Activated naive CD8-positive, alpha-beta T cell treated with anti-CD3 and anti-CD28 coated beads, Interleukin-2, amount 10 ng/mL, durations not matched to agents 7 days and 5 days (primary cell): ENCODE measurements at places on chromosomes 16 and 17.

DNA sequence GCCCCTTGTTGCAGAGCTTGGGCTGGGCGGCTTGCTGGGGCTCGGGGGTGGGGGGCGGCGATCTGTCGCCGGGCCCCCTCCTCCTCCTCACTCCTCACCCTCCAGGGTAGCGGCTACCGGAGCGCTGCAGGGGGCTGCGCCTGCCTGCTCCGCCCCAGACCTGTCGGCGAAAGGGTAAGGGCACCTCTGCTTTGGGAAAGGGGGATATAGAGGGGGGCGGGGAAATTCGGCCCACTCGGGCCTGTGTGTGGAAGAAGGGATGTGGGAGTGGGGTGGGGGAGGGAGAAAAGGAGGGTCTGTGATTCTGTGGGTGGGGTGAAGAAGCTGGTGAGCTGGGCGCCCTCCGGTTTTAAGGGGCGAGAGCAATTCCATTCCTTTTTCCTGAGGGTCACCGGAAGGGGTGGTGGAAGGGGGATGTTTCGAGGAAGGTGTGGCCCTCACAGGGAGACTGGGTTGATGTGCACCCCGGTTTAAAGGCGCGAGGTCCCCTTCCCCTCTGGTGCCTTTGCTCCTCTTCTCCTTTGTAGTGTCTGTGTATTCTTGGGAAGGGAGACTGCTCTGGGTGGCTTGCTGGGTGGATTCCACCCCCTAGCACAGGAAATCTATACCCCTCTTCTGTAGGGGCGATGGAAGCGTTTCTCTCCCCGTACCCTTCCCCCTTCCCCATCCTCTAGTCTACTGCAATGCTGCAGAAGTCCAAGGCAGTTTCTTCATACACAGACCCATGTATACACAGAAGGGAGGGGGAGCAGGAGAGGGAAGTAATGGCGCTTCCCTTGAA, 878 bp downstream of the TAOK1 start:
- peak; percentile 36 for DNase-seq

DNA sequence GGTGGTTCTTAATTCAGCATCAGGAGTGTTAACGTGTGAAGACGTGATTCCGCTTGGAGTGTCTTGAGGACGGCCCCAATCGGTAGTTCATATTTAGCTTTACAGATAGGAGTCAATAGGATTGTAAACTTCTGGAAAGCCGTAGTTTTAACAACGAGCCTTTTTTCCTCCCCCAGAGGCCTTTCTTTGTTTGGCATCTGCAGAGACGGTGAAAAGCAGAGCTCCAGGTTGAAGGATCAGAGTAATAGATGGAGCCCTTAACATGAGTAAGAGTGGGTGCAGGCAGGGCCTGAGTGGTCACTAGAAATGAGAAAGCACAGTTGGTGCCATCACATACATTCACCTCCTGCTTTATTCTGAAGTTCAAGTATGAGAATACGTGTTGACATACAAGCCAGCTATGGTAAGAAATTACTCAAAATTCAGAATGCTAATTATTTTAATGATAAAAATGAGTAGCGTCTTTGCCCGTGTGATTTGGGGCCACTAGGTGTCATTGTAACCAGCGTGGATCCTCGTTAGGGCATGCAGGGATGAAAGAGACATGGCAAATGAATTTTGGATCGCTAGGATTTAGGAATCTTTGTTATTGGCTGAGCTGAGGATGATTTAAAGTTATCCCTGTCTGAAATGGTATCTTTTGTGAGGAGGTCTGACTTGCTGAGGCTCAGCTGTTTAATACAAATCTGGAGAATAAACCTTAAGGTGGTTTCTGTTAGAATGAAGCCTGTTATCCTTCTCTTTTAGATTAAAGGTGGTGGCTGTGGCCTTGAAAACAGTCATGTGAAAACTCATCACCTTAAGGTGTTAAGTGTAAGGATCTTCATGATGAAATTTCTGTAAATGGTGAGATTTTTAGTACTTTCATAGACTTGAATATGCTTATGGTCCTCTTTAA, 18.6 kb downstream of the PRCD start:
- no peak for DNase-seq

- DNase-seq = peak; percentile 97
These were observed at the start of gene HEATR3 for GRCh38 chr16:50065624-50066481. Gene HEATR3 (plus strand): TSS chr16:50065970. CDS start chr16:50066132, 162 bp downstream.

DNA sequence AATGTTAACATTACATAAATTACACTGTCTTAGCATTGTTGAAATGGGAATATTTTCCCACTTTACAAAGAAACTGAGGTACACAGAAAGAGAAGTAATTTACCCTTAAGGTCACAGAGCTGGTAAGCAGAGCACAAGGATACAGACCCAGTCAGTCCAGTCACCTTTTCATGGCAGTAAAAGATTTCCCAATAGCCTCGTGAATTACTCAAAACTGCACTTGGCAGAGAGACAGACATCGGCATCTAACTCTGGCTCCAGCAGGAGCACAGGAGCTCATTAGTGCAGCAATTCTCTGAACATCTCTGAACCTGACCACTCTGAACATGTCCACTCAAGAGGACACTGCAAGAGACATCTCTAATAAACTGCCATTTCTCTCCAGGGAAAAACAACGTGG, 3.1 kb downstream of the TEX2 start:
- no peak for DNase-seq

DNA sequence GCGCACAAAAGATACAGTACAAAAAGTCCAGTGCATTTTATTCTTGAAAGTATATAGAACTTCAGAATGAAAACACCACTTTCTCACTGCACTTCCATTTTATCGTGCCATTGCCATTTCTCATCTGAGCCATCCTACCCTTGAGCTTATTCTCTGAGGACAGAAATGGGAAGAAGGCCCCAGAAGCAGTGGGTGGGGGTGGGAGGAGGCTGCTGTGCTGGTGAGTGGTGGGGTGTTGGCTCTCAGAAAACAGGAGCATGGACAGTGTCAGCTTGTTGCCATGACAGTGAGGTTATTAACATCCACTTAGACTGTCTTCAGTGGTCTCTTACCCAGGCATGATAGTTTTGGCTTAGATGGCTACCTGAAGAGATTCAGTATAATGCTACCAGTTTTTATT, 4.5 kb downstream of the ATMIN start:
- DNase-seq = no peak

GRCh38 chr16:89880477-89881367, 7.3 kb downstream of the TCF25 start:
- no peak for DNase-seq

GRCh38 chr17:4175921-4176807, 33.2 kb downstream of the CYB5D2 start:
- DNase-seq = peak; percentile 59

DNA sequence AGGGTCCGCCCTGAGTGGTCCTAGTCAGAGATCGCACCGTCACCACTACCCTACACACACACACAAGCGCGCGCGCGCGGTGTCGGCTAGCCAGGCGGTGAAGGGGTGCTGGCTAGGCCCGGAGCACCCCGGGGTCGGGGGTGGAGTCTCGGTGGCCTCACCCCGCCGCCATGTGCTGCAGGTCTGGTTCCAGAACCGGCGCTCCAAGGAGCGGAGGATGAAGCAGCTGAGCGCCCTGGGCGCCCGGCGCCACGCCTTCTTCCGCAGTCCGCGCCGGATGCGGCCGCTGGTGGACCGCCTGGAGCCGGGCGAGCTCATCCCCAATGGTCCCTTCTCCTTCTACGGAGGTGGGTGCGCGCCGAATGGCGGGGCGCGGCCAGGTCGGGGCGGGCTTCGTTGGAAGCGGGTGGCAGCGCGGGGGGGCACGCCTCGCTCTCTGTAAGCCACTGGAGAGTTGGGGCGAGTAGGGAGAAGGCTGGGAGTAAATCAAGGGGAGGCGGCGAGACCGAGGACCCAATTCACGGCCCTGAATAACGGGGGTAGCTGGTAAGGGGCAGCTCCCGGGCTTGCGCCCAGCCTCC, 4.8 kb downstream of the LHX1 start:
- DNase-seq = peak; percentile 56

DNA sequence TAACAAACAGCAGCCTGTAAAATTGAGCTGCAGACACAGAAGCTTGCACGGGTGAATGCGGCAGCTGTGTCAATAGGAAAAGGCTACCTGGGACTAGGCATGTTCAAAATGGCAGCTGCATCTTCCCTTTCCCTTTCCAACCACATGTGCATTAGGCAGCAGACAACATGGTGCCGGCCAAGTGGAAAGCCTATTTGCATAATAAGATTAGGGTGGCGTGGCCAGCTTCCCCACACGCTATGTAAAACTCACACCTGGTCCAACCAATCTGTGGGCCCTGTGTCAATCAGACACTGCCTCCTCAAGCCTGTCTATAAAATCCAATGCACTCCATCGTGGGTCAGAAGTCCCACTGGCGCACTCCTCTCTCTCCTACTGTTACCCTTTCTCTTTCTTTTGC, 61.0 kb upstream of the RBBP6 start:
- no peak for DNase-seq

DNA sequence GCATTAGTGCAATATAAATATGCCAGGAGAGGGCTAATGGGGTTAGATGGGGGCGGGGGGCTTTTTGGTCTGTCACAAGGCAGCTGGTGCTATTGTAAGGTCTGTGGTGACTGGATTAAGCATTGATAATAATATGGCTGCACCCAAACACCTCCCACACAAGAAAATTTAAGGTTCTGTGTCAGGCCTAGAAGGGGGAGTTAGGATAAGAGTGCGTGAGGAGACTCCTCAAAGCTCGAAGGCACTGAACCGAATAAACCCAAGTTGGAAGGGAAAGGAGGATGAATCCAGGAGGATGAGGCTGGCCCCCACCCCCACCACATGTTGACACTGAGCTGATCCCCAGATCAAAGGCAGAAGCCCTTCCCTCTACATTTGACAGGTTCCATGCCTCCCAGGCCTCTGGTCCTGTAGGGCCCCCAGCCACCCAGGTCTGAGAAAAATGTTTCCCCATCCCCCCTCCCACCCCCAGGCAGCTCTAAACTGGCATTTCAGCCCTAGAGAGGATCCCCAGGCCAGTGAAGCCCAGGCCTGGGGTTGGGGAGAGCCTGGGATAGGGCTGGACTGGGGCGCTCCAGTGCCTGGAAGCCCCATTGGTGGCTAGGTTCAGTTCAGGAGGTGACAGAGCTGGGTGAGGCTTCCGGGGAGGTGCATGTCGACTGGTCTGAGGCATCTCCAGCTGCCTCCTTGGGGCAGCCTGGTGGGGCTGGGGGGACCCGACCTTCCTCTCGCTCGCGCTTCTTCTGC, 1.7 kb downstream of the HOXB1 start:
- DNase-seq = no peak

DNA sequence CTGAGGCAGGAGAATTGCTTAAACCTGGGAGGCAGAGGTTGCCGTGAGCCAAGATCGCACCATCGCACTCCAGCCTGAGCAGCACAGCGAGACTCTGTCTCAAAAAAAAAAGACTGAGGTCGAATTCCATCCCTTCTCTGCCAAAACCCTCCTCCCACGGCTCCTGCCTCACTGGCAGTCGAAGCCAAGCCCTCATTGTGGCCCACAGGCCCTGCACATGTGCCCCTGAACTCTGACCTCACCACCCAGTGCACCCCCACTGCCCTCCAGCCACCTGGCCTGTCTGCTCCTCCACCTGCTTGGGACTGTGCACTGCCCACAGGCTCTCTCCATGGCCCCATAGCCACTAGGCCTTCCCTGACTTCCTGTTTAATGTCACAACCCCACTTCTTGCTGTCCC, 7.0 kb downstream of the MYO15A start:
- DNase-seq = no peak

- DNase-seq = peak; percentile 65
These were observed 14.2 kb downstream of the SNX20 start for GRCh38 chr16:50666658-50667496.

- no peak for DNase-seq
These were observed 274.9 kb downstream of the HAPSTR1 start for GRCh38 chr16:9366048-9366969.

- no peak for DNase-seq
These were observed 191.9 kb upstream of the KCNJ16 start for GRCh38 chr17:69883120-69883519.

GRCh38 chr16:14331020-14331419, 259.9 kb downstream of the MRTFB start:
- no peak for DNase-seq

DNA sequence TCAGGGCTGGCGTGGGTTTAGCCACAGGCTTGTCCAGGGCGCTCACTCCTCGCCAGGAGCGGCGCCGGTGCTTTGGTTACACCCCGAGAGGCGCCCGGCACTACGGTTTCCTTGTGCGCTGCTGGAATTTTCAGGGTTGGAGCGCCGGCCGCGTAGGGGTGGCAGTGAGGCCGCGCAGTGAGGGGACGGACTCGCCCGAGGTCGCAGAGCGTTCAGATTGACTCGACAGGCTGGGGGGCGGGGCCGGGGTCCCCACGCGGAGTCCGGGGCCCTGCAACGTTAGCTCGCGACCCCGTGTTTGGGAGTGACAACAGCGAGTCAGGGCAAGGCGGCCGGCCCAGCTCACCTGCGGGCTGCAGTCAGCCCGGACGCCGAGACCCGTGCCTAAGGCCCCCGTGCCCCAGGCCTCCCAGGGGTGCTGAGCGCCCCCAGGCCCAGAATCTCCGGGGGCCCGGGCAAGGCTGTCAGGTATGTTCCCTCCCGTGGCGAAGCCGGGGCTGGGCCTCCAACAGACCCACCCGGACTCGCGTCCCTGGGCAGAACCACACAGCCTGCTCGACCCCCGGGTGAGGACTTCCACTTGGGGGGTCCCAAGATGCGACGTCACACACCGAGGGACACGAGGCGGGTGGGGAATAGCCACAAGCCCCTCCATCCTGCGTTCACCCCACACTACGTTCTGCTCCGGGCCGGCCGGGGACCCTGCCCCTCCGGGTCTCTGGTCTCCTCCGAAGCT, 1.3 kb upstream of the ACTG1 start:
- DNase-seq = peak; percentile 74

GRCh38 chr16:73848993-73849392, 447.6 kb upstream of the PSMD7 start:
- no peak for DNase-seq

DNA sequence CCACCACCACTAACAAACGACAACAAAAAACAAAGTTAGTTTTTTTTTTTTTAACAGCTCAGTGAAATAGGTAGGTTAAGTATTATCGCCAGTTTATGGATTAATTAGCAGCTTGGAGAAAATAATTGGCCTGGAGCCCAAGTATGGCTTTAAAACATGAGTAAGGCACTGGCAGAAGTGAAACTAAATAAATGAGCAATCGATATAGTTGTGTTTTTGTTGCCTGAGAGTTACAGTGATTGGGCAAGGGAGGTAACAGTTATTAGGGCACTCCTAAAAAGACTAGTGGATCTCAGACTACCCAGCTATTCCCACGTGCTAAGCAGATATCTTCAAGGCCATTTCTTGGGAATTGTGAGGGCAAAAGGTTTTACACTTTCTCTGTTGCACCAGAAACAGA, 2.4 kb downstream of the MLKL start:
- no peak for DNase-seq

DNA sequence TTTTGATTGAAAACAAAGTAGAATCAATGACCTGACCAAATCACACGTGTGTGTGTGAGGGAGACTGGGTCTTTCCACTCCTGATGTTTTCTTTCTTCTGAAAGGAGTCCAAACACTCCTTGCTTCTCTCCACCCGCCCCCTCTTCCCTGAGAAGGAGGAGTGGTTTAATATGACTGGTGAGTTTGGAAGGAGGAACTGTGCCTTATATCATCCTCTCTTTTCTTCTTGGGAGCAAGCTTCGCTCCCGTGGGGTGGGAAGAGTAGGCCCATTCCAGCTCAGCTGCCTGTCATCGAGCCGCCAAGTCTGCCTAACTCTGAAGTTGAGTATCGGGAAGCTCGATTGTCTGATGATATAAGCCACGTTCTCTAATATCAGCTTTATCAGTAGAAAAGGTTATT, 96.5 kb downstream of the YPEL2 start:
- no peak for DNase-seq
